ENCODE measurements at places on chromosomes 6 and 20. TPM values are rescaled to one million over a fixed set of nuclear protein-coding genes. Genes with fewer than 3 reads are reported as not detected.

DNA sequence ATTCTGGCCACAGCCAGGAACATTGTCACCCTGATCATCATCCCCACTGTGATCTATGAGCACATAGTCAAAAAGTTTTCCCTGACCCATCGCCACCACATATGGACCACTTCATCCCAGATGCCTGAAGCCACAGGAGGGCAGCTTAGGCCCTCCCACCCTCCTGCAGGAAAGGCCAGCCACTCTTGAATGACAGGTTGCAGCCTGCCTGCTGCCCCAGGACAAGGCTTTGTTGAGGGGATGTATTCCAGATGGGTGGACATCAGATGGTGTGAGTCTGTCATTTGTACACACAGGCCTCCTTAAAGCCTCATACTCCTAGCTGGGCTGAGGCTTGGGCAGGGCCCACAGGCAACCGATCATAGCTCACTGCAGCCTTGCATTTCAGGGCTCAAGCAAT, 30.8 kb downstream of the DPPA5 start:
- no peak for DNase-seq

Gene AGER
- total RNA-seq = 0.39 TPM

DNA sequence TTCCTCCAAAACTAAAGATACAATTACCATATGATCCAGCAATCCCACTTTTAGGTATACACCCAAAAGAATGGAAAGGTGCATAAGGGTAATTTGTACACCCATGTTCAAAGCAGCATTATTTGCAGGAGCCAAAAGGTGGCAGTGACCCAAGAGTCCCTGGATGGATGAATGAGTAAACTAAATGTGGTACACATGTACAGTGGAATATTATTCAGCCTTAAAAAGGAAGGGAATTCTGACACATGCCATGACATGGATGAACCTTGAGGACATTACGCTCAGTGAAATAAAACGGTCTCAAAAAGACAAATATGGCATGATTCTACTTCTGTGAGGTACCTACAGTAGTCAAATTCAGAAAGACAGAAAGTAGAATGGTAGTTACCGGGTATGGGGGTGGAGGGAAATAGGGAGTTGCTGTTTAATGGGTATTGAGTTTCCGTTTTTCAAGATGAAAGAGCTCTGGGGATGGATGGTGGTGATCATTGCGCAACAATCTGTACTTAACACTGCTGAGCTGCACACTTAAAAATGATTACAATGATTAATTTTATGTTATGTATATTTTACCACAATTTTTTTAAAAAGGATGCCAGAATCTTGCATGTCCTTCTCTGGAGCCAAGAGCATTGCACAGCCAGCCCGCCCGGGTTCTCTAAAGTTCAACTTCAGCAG, 518.9 kb upstream of the JARID2 start:
- DNase-seq = no peak

DNA sequence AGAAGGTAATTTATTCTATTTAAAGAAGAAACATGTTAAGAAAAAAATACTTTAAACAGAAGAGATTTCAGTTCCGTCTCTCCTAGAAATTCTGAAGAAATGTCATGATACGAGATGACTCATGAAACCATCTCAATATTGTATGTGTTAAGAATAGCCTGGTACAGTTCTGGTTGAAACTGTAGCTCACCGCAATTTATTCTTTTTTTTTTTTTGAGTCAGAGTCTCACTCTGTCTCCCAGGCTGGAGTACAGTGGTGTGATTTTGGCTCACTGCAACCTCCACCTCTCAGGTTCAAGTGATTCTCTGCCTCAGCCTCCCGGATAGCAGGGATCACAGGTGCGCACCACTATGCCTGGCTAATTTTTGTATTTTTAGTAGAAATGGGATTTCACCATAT, 103.3 kb downstream of the ARHGAP18 start:
- DNase-seq = no peak

All from dermis microvascular lymphatic vessel endothelial cell (primary cell).